ENCODE measurements at places on chromosomes 2 and 18. TPM values are rescaled to one million over a fixed set of nuclear protein-coding genes. Genes with fewer than 3 reads are reported as not detected.

DNA sequence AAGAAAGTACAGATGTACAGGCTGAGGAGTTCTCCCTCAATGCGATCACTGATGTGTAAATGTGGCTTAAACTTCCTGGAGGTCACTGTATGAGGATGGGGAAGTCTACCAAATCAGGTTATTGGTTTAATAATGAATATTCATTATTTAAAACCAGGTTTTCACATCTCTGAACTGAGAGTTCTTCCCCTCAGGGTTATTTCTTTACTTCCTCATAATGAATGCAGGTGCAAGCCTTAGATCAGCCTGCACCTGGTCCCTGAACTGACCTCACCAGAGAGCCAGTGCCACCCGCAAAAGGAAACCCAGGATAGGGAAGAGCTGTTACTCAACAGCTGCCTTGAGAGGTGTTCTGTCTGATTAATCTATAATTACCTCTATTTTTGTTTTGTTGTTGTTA is 369.0 kb downstream of the EPHA4 start:
- DNase-seq = no peak

- DNase-seq = no peak
Measured at GRCh38 chr2:88667219-88667618, 24.3 kb upstream of the RPIA start.

DNA sequence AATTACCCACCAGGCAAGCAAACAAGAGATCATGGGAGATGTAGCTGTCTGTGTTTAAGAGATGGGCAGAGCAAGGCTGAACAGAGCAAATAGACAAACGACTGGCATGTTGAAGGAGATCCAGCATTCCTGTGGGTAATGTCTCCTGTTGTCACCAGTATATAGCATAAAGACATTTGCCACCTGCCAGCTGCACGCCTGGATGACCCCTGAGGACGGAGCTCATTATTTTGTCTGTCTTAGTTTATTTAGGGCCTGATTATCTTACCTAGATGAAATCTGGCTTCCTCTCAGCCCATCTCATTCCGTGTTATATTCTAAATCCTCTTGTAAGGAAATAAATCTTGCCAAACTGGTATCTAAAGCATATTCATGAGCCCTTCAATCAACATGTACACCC is 510.3 kb upstream of the LINC00305 start:
- DNase-seq = no peak

- no peak for DNase-seq
Measured at GRCh38 chr2:190674966-190675650, 26.2 kb downstream of the NAB1 start.

CFAP65 gene
- not detected for total RNA-seq

ANKRD62 gene
- not detected for total RNA-seq

All from heart right ventricle (tissue), 16 donors.